ENCODE measurements at places on chromosomes 3 and 15.

DNA sequence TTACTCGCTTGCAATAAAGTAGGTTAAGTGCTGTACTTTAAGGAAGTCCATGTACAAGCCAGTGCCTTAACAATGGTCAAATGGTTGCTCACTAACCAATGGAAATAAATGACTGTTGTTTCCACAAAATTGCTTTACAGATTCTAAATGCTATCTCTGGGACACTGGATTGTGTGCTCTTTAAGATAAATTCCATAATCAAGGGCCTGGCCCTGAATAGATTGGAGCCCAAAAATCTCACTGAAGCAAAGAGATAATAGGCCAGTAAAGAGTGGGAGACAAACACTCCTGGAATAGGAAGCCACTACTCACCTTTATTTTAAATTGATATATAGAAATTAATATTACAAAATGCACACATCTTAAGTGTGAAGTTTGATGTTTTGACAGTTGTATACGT, 62.4 kb upstream of the GOLGA6B start:
- no peak for DNase-seq
- no peaks in the 10 kb centered on the region for H3K4me1 ChIP-seq
- no peak overlapping the region for H3K4me3 ChIP-seq
- no peaks in the 10 kb centered on the region for H3K27me3 ChIP-seq

- DNase-seq: no peak
- H3K27me3 ChIP-seq: no peaks in the 10 kb centered on the region
- H3K4me3 ChIP-seq: no peak overlapping the region
- no peaks in the 10 kb centered on the region for H3K4me1 ChIP-seq
- H3K36me3 ChIP-seq: no peaks in the 10 kb centered on the region
These were observed 29.2 kb downstream of the CPN2 start for GRCh38 chr3:194321693-194322640.

GRCh38 chr15:91913560-91913959, 60.1 kb downstream of the SLCO3A1 start:
- H3K4me1 ChIP-seq: no peaks in the 10 kb centered on the region
- peak overlapping the region; percentile 3 for H3K27ac ChIP-seq
- DNase-seq: no peak
- no peaks in the 10 kb centered on the region for H3K27me3 ChIP-seq
- no peak overlapping the region for H3K4me3 ChIP-seq
- peaks cover 4% of the 10 kb centered on the region for H3K36me3 ChIP-seq

GRCh38 chr15:62545467-62546227, 380.6 kb upstream of the C2CD4B start:
- H3K27me3 ChIP-seq: no peaks in the 10 kb centered on the region
- no peak overlapping the region for H3K4me3 ChIP-seq
- H3K27ac ChIP-seq: peak overlapping the region; percentile 70
- H3K4me1 ChIP-seq: peaks cover 5% of the 10 kb centered on the region
- DNase-seq: no peak
- H3K36me3 ChIP-seq: no peaks in the 10 kb centered on the region

DNA sequence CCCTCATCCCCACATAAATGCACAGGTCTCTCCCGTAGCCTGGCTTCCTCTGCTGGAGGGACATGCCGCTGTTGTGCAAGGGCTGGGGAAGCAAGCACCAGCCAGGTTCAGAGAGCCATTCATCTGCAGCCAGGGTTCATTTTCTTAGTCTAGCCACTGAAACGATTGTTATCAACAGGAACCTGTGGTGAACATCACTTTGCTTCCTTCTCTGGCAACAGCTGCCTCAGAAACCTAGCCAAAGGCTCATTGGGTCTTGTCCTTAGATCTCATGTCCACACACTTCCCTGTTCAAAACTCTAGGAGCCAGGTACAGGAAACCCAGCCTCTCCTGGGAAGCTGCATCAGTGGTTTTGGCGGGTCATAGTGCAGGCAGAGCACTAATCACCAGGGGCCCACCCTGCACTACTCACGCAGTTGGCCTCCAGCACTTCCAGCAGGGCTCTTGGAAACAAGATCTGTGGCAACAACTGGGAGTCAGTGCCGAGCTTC, 47.0 kb downstream of the OXNAD1 start:
- H3K27ac ChIP-seq: peak overlapping the region; percentile 21
- H3K4me3 ChIP-seq: no peak overlapping the region
- H3K4me1 ChIP-seq: no peaks in the 10 kb centered on the region
- no peaks in the 10 kb centered on the region for H3K27me3 ChIP-seq
- peaks cover 21% of the 10 kb centered on the region for H3K36me3 ChIP-seq
- peak; percentile 77 for DNase-seq

Measured in ascending aorta (tissue), 2 donors.